ENCODE measurements at places on chromosomes 3 and 15. TPM values are rescaled to one million over a fixed set of nuclear protein-coding genes. Genes with fewer than 3 reads are reported as not detected.

DNA sequence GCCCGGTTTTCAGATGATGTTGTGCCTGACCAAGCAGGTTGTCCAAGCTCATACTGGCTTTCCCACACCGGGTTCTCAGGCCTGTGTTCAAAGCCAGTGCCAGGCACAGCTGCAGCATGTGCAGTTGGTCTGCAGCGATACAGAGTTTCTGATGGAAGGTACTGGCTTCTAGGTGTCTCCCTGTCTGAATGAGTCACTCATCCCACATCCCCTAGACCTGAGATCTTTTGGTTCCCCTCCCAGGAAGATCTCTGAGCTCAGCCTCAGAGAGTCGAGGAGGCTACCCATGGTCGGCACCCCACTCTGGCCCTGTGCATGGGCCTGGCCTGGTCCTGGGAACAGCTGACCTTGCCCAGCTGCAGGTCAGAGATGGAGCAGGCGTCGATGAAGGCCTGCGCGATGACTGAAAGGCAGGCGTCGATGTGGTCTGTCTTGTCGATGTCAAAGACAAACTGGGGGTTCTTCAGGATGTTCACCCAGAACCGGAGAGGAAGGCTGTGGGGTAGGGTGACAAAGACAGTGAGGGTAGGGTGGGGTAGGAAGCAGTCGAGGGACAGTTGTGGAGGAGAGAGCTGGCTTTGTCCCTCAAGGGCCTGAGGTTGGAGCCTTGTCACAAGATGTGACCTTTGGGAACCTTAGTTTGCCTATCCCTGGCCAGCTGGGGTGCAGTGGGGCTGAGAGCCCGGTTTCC is 15.3 kb downstream of the H1-8 start:
- no peak for DNase-seq

DNA sequence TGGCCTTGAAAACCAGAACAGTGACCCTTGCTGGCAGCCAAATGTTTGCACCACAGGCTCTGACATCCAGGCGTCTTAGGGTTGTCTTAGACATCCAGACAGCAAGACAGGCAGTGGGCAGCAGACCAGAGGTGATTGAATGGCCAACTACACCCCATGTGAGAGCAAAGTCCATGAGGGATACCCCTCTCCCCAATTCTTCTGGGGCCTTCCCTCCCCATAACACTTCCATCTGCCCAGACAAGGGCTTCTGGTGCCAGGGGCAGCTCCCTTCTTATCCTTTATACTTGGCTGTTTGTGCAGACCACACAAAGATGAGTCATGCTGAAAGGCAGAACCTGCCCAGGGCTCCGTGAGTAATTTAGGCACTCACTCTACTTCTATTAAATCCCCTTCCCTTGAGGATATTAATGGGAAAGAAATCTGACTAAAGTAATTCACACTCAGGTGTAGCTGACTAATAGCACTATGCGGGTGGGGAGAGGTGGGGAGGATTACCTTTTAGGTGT is 257.9 kb downstream of the UACA start:
- DNase-seq, result no peak

- DNase-seq, result no peak
Measured at GRCh38 chr15:99716540-99717095, 16.6 kb downstream of the LYSMD4 start.

- DNase-seq, result no peak
Measured at GRCh38 chr3:119331661-119332060, 37.5 kb downstream of the ARHGAP31 start.

- peak; percentile 25 for DNase-seq
Measured at GRCh38 chr15:38127306-38127771, 125.3 kb upstream of the SPRED1 start.

- no peak for DNase-seq
Measured at GRCh38 chr15:34812369-34812768, 17.0 kb upstream of the ACTC1 start.

DNA sequence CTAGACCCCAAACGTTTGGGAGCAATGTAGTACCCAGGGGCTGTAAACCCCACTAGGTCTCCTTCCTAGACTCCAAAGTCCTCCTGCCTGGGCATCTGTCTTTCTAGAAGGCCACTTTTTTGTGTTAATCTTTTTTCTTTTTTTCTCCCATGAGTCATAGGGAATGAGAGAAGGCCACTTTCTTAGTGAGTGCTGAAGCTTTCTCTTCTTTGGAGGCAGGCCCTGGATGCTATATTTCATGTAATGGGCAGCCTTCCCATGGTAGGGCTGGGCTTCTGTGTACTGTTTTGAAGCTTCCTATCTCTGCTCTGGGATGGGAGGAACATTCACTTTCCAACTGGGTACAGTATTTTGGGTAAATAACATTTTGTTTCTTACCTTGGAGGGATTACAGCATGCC is 15.2 kb upstream of the RTP2 start:
- DNase-seq, result no peak

DNA sequence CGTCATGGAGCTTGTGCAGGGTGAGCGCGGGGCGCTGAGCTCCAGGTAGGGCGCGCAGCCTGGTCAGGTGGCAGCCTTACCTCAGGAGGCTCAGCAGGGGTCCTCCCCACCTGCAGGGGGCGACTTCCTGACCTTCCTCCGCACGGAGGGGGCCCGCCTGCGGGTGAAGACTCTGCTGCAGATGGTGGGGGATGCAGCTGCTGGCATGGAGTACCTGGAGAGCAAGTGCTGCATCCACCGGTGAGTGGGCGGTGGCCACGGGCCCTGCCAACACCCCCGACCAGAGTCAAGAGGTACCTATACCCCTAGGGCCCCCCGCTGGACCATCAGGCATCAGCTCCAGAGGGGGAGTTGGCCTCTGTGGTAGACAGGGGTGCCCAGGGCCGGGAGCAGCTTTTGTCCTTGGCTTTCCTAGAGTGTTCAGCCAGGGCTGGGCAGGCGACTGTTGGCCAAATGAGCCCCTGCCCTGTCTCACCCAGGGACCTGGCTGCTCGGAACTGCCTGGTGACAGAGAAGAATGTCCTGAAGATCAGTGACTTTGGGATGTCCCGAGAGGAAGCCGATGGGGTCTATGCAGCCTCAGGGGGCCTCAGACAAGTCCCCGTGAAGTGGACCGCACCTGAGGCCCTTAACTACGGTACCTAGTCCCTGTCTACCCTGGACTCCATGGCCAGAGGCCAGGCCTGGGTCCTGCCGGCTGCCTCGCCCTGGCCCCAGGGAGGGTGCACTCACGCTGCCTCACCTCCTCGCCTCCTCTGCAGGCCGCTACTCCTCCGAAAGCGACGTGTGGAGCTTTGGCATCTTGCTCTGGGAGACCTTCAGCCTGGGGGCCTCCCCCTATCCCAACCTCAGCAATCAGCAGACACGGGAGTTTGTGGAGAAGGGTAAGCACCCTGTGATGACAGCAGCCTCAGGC is 9.1 kb downstream of the FES start:
- DNase-seq, result no peak

GRCh38 chr3:128149650-128150049 is 3.6 kb upstream of the EEFSEC start:
- no peak for DNase-seq

GRCh38 chr15:100346866-100347512 is 5.2 kb upstream of the ADAMTS17 start:
- no peak for DNase-seq

DNA sequence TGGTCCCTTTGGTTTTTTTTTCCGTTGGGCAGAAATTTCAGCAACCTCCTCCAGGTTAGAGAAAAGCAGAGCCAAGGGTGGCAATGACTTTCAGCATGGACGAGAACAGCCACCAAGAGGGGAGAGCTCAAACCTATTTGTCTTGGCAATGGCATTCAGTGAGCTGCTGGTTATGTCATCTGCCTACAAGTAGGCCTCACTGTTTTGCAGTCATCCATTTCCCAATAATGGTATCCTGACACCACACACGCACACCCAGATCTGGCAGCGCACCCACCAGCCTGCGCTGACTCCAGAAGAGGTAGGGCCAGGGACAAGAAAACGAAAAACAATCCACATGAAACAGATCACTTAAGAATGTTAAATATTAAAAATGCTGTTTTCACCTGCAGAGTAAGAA is 92.3 kb downstream of the MAGI1 start:
- DNase-seq, result peak; percentile 66

DNA sequence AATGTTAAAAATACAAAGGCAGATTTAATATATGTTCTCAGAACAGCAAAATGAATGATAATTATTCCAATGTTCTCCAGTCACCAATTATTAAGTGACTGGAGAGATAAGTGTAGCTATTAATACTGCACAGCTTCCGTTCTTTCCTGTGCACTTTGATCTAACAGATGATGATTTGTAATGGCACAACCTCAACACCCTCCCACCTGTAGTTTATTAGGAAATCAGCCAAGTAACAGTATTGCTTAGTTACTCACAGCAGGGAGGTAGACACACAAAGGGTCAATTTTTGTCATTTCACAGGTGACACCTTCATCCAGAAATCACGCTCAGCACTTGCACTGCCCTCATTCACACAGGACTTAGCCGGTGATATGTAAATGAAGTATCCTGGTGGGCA is 688.1 kb downstream of the EPHA3 start:
- DNase-seq, result no peak

GRCh38 chr3:188219147-188219546 is 65.2 kb downstream of the LPP start:
- DNase-seq, result no peak

DNA sequence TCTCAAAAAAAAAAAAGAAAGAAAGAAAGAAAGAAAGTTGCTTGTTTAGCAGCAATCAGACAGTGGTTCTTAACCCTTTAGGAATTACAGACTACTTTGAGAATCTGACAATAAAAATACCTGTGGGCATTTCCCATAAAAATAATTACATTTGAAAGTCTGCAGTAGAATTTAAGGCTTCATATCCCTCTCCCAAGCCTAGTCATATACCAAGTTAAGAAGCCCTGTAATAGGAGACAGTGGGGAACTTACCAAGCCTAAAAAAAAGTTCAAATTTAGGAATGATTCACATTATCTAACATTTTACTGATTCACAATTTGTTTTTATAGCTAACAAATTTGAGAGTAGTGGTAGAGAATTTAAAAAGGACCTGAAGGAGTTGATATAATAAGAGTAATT is 47.5 kb downstream of the LRRFIP2 start:
- no peak for DNase-seq

DNA sequence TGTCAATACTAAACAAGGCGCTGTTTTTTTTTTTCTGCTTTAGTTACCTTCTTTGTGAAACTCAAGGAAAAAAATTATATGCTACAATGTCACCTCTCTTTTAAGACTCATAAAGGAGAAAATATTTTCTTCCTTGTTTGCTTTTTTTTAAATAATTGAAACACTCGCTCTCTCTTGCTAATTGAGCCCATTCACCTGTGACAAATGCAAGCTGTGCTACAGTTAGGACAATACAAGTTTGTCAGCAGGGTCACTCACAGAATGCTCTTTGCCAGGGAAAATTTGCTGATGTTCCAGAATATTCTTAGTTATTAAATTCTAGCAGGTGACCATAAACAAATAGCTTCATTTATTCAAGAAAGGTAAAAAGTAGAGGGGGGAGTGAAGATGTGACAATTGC is 375.9 kb upstream of the DPPA4 start:
- no peak for DNase-seq

- peak; percentile 44 for DNase-seq
Measured at GRCh38 chr3:20056725-20057611, 16.7 kb downstream of the KAT2B start.

DNA sequence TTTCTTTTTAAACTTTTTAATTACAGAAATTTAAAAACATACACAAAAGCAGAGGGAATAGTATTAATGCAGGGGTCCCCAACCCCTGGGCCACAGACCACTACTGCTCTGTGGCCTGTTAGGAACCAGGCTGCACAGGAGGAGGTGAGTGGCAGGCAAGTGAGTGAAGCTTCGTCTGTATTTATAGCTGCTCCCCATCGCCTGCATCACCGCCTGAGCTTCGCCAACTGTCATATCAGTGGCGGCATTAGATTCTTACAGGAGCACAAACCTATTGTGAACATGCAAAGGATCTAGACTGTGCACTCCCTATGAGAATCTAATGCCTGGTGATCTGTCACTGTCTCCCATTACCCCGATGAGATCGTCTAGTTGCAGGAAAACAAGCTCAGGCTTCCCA is 22.4 kb downstream of the CCR9 start:
- no peak for DNase-seq

- DNase-seq, result no peak
Measured at GRCh38 chr3:58116161-58116955, 94.4 kb downstream of the DNASE1L3 start.

DNA sequence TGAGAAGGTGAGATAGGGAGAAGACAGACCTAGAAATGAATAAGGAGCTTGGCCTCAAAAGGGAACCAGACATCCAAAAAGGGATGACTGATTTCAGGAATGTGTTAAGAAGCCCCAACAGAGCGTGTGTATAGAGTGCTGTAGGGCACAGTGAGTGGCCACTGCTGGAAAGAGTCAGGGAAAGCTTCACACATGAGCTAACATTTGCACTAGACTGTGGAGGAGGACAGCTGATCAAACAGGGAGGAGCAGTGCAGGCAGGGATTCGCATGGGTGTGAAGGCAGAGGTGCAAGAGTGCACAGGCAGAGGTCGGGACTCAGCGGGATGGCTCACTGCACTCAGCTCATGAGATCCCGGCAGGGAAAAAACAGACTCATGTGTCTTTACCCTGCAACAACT is 61.8 kb downstream of the NPTN start:
- no peak for DNase-seq

DNA sequence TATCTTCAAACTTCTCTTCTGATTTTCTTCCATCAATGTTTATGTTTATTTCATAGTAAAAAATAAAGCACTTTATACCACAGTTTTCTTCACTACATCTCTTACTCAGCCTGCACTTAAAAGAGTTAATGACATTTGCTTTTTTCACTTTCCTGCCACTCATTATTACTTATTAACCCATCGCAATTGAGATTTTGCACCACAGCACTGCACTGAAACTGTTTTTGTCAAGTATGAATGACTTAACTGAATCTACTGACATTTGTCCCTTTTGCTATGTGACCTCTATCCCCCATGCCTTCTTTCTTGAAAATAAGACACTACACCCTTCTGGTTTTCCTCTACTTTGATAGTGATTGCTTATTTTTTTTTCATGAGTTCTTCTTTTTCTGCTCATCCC is 739.7 kb upstream of the DPPA4 start:
- DNase-seq, result no peak

- no peak for DNase-seq
Measured at GRCh38 chr15:47218295-47218694, 499.0 kb upstream of the SEMA6D start.

- no peak for DNase-seq
Measured at GRCh38 chr3:168362661-168363247, 267.0 kb upstream of the GOLIM4 start.

GRCh38 chr3:138824114-138824506 is 10.6 kb downstream of the PIK3CB start:
- no peak for DNase-seq

- no peak for DNase-seq
Measured at GRCh38 chr3:86794361-86795065, 196.4 kb downstream of the VGLL3 start.

The ANKUB1 gene
- under 0.01 TPM for total RNA-seq

The RBP2 gene
- total RNA-seq, result not detected

The POTEB3 gene
- total RNA-seq, result not detected

The ECE2 gene
- total RNA-seq, result not detected

The PGBD4 gene
- 1.1 TPM for total RNA-seq

The SPATA12 gene
- 0.25 TPM for total RNA-seq

The SHQ1 gene
- 14.9 TPM for total RNA-seq

The LRRC3B gene
- not detected for total RNA-seq

The ACP3 gene
- not detected for total RNA-seq

The AHSG gene
- under 0.01 TPM for total RNA-seq

The NR1I2 gene
- total RNA-seq, result not detected

The CCR4 gene
- under 0.01 TPM for total RNA-seq

The ADAMTS9 gene
- total RNA-seq, result 38.2 TPM

The IL17RD gene
- total RNA-seq, result 0.38 TPM

The SLC27A2 gene
- total RNA-seq, result 3.7 TPM

Measured in dermis microvascular lymphatic vessel endothelial cell (primary cell).